ENCODE measurements at places on chromosomes 13 and 19.

DNA sequence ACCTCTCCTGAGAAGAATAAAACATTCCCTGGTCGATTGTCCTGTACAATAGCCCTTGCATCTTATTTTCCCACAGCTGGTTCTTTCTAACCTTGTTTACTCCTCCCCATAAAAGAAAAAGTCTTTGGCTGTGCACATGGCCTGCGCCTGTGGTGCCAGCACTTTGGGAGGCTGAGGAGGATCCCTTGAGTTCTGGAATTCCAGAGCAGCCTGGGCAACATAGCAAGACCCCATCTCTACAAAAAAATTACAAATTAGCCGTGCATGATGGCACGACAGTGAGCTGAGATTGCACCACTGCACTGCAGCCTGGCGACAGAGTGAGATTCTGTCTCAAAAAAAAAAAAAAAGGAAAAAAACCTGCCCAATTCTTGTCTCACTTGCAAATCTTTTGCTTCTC lies 7.2 kb upstream of the NUP62 start:
- H3K27me3 ChIP-seq = no peaks in the 10 kb centered on the region
- H3K36me3 ChIP-seq = no peaks in the 10 kb centered on the region
- DNase-seq = no peak
- no peak overlapping the region for H3K27ac ChIP-seq
- H3K4me1 ChIP-seq = no peaks in the 10 kb centered on the region

DNA sequence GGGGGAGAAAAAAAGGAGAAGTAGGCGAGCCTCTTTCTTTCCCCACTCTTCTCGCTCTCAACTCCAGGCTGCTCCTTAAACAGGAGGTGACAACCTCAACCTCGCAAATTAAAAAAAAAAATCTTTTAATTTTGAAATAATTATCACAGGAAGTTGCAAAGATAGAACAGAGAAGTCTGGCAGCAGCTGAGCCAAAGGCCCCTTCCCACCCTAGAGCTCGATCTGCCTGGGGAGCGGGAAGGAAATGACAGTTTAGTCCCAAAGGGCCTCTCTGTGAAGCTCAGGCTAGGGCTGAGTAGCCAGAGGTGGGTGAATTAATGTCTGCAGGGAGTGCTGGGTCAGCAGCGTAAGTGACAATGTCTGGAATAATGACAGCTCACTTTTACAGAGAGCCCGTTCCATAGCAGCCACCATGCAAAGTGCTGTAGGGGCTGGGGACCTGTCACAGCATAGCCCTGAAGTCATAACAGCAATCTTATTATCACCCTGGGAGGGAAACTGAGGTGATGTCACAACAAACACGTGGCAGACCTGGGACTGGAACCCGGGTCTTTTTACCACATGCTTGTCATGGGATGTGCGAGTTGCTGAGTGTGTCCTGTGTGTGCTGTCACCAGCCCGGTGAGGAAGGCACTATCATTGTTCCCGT lies 8.8 kb upstream of the CD22 start:
- H3K36me3 ChIP-seq = no peaks in the 10 kb centered on the region
- DNase-seq = no peak
- H3K27me3 ChIP-seq = no peaks in the 10 kb centered on the region
- no peak overlapping the region for H3K4me3 ChIP-seq

GRCh38 chr19:13817615-13818371 lies 22.6 kb downstream of the ZSWIM4 start:
- H3K27me3 ChIP-seq = no peaks in the 10 kb centered on the region
- H3K36me3 ChIP-seq = no peaks in the 10 kb centered on the region
- no peak for DNase-seq
- H3K27ac ChIP-seq = no peak overlapping the region
- no peak overlapping the region for H3K4me3 ChIP-seq

DNA sequence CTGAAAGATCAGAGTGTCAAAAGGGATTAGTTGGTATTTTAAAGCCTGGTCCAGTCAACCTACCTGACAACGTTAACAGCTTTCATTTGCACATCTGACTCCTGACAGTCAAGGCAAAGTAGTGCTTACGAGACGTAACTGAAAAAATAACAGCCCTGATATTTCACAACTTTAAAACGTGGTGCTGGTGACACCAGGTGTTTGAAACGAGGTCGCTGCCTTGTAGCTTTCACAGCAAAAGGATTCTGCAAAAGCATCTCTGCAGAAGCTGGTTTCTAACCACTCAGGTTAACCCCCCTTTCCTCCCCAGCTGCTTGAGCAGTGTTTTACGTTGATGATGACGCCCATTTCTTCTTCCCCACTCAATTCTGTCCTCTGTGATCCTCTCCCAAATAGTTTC lies 23.3 kb downstream of the GGACT start:
- no peaks in the 10 kb centered on the region for H3K36me3 ChIP-seq
- no peaks in the 10 kb centered on the region for H3K27me3 ChIP-seq
- DNase-seq = no peak
- H3K4me3 ChIP-seq = no peak overlapping the region

DNA sequence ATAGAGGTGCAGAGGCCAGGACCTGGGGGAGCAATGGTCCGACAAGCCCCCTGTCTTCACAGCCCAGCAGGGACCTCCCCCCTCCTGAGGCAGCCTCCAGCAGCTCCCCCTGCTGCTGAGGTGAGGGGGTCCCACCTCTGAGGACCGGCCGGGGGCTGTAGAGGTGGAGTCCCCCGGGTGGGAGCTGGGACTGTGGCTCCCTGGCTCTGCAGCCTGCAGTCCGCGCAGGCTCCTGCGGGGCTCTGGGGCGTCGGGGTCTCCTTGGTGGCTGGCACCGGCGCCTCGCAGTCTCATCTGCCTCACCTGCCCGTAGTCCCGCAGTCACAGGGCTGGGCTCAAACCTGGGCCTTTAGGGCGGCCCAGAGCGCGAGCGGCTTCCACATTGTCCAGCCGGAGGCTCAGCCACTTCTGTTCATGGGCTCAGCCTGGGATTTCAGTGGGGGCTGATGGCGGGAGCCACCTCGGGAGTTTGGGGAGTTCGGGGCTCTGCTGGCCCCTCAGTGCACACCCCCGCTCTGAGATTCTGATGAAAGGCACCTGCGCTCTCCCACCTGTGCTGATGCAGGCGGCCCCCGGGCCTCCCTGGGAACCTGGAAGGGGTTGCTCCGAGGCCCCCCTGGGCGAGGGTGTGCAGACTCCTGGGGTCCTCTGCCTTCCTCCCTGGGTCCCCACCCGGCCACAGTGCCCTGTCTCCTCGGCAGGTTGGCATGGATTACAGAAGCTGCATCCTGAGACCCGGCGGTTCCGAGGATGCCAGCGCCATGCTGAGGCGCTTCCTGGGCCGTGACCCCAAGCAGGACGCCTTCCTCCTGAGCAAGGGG lies 7.0 kb upstream of the ZNF554 start:
- peak overlapping the region; percentile 75 for H3K27ac ChIP-seq
- H3K4me1 ChIP-seq = no peaks in the 10 kb centered on the region
- no peak for DNase-seq
- H3K27me3 ChIP-seq = no peaks in the 10 kb centered on the region

DNA sequence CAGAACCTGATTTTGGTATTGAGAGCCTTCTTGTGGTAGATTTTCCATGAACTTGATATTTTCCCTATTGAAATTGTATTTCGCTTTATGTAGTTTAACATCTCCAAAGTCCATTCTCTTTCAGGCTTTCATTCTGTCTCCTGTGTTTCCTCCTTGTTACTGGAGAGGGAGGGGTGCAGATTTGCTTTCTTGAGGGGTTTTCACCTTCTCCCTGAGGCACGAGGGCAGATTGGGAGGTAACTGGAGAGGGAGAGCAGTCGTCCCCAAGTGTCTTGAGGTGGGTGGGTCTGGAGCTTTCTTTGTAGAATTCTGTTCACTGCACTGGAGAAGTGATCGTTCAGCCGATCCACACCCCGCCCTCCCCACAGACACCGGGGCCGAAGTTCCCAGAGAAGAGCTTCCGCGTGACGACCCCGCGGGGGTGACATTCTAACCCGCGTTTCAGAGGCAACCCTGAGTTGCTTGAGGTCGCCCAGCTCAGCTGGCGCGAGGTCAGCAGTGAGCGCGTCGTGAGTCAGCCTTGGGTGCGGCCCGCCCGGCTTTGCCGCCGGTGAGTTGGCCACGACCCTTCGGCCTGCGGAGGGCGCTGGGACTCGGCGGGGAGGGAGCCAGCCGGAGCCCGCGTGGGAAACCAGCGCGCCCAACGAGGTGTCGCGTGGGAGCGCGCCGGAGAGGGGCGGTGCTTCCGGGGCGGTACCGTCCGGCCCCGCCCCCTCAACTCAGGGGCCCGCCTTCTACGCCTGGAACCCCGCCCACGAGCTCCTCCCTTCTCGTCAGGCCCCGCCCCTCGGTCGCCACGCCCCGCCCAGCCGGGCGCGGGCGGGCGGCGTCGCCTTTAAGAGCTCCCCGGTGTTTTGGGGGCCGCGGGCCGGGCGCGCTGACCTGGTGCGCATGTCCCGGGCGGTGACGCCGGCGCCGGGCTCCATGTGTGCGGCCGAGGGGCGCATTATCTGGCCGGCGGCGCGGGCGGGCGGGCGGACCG lies at the start of gene GATAD2A:
Gene GATAD2A (plus strand): TSS at position 797 of the 982 bp plus-strand sequence. CDS start 59,671 bp downstream, outside the sequence.
- H3K36me3 ChIP-seq = no peaks in the 10 kb centered on the region
- H3K4me3 ChIP-seq = peak within 1 kb of the TSS; percentile 86
- peak; percentile 93 for DNase-seq
- H3K27ac ChIP-seq = peak within 1 kb of the TSS; percentile 89
- peaks cover 5% of the 10 kb centered on the region for H3K4me1 ChIP-seq

DNA sequence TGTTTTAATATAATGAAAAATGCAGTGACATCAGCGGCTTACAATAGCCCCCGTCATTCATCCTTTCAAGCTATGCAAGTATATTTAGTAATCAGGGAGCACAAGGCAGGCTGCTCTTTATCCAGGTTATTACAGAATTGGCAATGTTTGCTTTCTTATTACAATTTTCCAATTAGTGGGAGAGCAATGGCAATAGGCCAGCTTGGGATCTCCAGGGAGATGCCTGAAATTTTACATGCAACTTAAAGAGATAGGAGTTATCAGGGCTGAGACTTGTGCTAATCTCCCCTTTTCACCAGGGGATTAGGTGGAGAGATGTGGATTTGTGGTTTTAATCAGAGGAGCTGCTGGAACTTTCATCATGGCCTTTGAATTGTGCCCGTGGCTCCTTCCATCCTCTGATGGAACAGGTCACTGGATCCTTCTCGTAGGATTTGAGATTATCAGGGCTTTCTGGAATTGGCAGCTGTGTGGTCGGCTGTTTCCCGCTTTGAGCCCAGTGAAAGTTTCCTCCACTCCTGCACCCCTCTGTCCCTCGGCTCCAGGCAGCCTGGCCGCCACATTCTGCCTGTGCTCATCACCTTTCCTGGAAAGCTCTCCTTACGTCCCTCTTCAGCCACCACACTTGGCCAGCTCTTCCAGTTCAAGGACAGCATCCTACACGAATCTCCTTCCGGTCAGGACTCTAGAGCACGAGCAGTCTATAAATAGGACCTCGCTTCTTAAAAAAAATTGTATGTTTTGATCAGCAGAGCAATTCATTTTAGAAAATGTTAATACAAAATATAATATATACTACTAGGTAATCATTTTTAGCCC lies 47.0 kb downstream of the CBY2 start:
- H3K4me3 ChIP-seq = no peak overlapping the region
- H3K36me3 ChIP-seq = no peaks in the 10 kb centered on the region
- DNase-seq = no peak
- no peaks in the 10 kb centered on the region for H3K27me3 ChIP-seq
- H3K4me1 ChIP-seq = no peaks in the 10 kb centered on the region

DNA sequence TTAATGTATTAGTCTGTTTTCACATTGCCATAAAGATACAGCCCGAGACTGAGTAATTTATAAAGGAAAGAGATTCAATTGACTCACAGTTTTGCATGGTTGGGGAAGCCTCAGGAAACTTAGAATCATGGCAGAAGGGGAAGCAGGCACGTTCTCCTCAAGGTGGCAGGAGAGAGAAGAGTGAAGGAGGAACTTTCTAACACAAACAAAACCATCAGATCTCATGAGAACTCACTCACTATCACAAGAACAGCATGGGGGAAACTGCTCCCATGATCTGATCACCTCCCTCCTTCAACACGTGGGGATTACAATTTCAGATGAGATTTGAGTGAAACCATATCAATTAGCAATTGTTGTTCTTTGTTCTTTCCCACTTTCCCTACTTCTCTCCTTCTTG lies 689.0 kb upstream of the SLITRK1 start:
- no peak overlapping the region for H3K4me3 ChIP-seq
- H3K27me3 ChIP-seq = no peaks in the 10 kb centered on the region
- H3K36me3 ChIP-seq = no peaks in the 10 kb centered on the region
- H3K4me1 ChIP-seq = no peaks in the 10 kb centered on the region
- H3K27ac ChIP-seq = no peak overlapping the region

DNA sequence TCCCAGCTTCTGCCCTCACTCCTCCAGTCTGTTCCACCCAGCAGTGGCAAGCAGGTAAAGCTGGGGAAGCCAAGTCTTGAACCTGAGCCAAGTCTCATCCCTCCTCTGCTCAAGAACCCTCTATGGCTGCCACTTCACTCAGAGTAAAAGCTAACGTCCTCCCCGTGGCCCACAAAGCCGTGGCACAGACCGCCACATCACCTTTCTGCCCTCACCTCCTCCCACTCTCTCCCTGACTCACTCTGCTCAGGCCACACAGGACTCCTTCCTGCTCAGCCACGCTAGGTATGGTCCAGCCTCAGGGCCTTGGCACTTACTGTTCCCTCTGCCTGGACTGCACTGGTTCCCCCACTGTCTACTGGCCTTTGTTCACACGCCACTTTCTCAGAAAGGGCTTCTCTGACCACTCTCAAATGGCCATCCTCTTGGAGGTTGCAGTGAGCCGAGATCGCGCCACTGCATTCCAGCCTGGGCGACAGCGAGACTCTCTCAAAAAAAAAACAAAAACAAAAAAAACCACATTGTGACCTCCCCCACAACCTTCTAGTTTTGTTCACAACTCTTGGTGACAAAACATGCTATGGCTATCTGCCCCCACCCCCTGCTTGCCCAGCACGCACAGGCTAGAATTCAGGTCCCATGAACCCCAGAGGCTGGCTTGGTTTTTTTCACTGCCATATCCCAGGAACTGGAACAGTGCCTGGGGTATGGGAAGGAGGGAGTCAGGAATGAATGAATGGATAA lies 15.8 kb downstream of the NDUFB7 start:
- peak overlapping the region; percentile 4 for H3K27ac ChIP-seq
- H3K4me3 ChIP-seq = peak overlapping the region; percentile 44
- no peak for DNase-seq
- no peaks in the 10 kb centered on the region for H3K36me3 ChIP-seq
- peaks cover 21% of the 10 kb centered on the region for H3K4me1 ChIP-seq

- H3K27ac ChIP-seq = no peak overlapping the region
- no peak for DNase-seq
- H3K4me3 ChIP-seq = no peak overlapping the region
These were observed 7.1 kb upstream of the LILRA5 start for GRCh38 chr19:54319892-54320670.

- no peaks in the 10 kb centered on the region for H3K4me1 ChIP-seq
- H3K4me3 ChIP-seq = no peak overlapping the region
- H3K27ac ChIP-seq = no peak overlapping the region
- no peaks in the 10 kb centered on the region for H3K27me3 ChIP-seq
- no peaks in the 10 kb centered on the region for H3K36me3 ChIP-seq
These were observed 143.3 kb upstream of the IPO5 start for GRCh38 chr13:97810152-97810551.
